Uterine smooth muscle cell (primary cell): ENCODE measurements at places on chromosomes 3 and 15. TPM values are rescaled to one million over a fixed set of nuclear protein-coding genes. Genes with fewer than 3 reads are reported as not detected.

The NKTR gene
- total RNA-seq = 68.1 and 83.8 TPM in 2 replicates

The SI gene
- total RNA-seq = not detected in 2 replicates

The CPNE9 gene
- total RNA-seq = not detected in 2 replicates

The NDN gene
- 39.5 and 59.1 TPM in 2 replicates for total RNA-seq

The STRA6 gene
- total RNA-seq = 3.9 and 4.5 TPM in 2 replicates
